ENCODE measurements at places on chromosomes 4 and X. TPM values are rescaled to one million over a fixed set of nuclear protein-coding genes. Genes with fewer than 3 reads are reported as not detected.

HADH gene
- 27.6 TPM for total RNA-seq

RPS6KA6 gene
- 3.8 TPM for total RNA-seq

PAGE4 gene
- not detected for total RNA-seq

SLITRK4 gene
- 0.07 TPM for total RNA-seq

FOXR2 gene
- total RNA-seq: not detected

PDE5A gene
- 2.5 TPM for total RNA-seq

RIPPLY1 gene
- total RNA-seq: not detected

CDX4 gene
- not detected for total RNA-seq

HELT gene
- total RNA-seq: not detected

MBTPS2 gene
- total RNA-seq: 4.9 TPM

CD40LG gene
- not detected for total RNA-seq

SLC6A14 gene
- 37.3 TPM for total RNA-seq

BEND2 gene
- total RNA-seq: not detected

TRIM60 gene
- total RNA-seq: not detected

BANK1 gene
- total RNA-seq: 1.5 TPM

HERC5 gene
- total RNA-seq: not detected

SSX1 gene
- total RNA-seq: not detected

KLHL34 gene
- total RNA-seq: 0.05 TPM

MMAA gene
- 2.0 TPM for total RNA-seq

GNPDA2 gene
- total RNA-seq: 11.8 TPM

CTAG2 gene
- not detected for total RNA-seq

PRSS12 gene
- 19.0 TPM for total RNA-seq

GABRQ gene
- total RNA-seq: under 0.01 TPM

TEX13B gene
- not detected for total RNA-seq

CFI gene
- 0.21 TPM for total RNA-seq

LAGE3 gene
- total RNA-seq: 50.3 TPM

USP46 gene
- total RNA-seq: 12.2 TPM

FABP2 gene
- not detected for total RNA-seq

ING2 gene
- total RNA-seq: 20.0 TPM

MSL3 gene
- 18.3 TPM for total RNA-seq

SH3TC1 gene
- 36.3 TPM for total RNA-seq

NKX3-2 gene
- not detected for total RNA-seq

MAML3 gene
- 3.2 TPM for total RNA-seq

MAGEB16 gene
- total RNA-seq: not detected

HAND2 gene
- not detected for total RNA-seq

MAGEA4 gene
- total RNA-seq: not detected

CCDC149 gene
- 2.8 TPM for total RNA-seq

AWAT2 gene
- not detected for total RNA-seq

CYBB gene
- not detected for total RNA-seq

DOK7 gene
- 3.6 TPM for total RNA-seq

CT45A7 gene
- total RNA-seq: not detected

H2BW2 gene
- not detected for total RNA-seq

LAMP2 gene
- total RNA-seq: 101 TPM

BCLAF3 gene
- 1.4 TPM for total RNA-seq

CNKSR2 gene
- 3.3 TPM for total RNA-seq

C4orf51 gene
- total RNA-seq: not detected

GRPR gene
- not detected for total RNA-seq

SAGE1 gene
- not detected for total RNA-seq

CPE gene
- total RNA-seq: 17.7 TPM

TCP11X2 gene
- total RNA-seq: not detected

GPRASP2 gene
- 4.7 TPM for total RNA-seq

HSFX4 gene
- total RNA-seq: not detected

TSR2 gene
- total RNA-seq: 15.9 TPM

MAGIX gene
- 1.7 TPM for total RNA-seq
